ENCODE measurements at places on chromosomes 7 and 10. TPM values are rescaled to one million over a fixed set of nuclear protein-coding genes. Genes with fewer than 3 reads are reported as not detected.

DNA sequence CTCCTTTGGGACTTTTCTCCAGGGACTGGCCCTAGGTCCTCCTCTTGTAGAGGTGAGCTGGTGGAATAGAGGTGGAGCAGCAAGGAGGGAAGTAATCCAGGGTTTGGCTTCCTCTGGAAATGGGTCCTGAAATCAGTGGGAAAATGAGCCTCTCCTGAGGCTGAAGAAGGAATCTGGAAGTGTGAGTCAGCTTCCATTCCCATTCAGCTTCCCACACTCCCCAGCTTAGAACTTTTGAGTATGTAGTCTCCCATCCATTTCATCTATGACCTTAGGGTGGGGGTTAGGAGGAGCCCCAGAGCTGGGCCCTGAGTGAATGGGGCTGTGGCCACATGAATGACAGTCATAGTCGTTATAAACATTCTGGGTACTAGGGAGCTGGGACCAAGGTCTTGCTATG is 17.7 kb downstream of the LDB1 start:
- DNase-seq = no peak

GRCh38 chr10:115989621-115990020 is 283.4 kb downstream of the GFRA1 start:
- no peak for DNase-seq

Gene LBX1
- total RNA-seq = not detected

Gene PLXDC2
- total RNA-seq = 60.0 TPM

DNA sequence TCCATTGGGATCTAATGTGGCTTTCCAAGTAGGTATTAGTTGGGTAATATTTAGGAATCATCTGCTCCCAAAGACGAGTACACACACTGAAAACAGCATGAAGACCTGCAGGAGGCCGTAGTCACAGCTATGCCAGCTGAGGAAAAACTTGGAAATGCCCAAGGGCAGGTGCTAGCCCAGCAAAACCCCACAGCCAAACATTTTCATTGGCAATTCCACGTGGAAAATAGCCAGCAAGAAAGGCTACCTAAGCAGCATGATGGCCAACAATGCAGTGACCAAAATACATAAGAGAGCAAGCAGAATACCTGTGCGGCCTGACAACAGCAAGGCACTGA is 32.7 kb downstream of the DOCK4 start:
- DNase-seq = no peak

Measured in mesothelial cell of epicardium (in vitro differentiated cells).